ENCODE measurements at places on chromosomes 1 and 21.

DNA sequence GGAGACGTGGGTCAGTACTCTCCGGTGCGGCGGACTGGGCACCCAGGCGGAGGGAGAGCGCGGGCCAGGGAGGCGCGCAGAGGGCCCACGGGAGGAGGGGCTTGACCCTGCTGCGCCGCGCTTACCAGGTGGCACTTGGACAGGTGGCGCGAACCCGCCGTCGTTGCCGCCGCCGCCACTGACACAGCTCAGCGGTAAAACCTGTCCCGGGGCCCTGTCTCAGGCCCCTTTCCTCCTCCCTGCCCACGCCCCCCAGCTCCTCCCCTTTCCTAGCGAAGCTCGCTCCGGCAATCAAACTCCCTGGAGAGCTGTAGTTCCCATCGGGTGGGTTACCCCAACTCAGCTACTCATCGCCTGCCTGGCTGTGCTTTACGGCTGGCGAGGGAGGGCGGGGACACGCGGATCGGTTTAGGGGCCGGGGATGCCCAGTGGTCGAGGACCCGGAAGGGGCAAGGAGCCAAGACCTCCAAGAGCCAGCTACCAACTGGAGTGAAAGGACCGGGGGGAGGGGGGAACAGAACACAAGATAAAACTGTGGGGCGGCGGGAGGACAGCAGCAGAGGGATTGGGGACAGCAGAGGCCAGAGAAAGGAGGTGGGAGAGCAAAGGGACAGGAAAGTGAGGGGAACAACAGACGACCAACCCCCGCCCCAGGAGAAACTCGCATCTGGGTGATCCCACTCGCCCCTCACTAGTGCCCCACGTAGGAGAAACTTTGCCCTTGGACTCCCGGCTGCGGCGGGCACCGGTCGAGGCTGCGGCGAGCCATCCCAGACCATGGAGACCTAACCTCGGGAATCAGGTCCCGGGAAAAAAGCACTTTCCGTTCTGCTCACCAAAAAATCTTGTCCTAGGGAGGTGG lies 2.9 kb downstream of the GFI1 start:
- DNase-seq, result peak; percentile 20

DNA sequence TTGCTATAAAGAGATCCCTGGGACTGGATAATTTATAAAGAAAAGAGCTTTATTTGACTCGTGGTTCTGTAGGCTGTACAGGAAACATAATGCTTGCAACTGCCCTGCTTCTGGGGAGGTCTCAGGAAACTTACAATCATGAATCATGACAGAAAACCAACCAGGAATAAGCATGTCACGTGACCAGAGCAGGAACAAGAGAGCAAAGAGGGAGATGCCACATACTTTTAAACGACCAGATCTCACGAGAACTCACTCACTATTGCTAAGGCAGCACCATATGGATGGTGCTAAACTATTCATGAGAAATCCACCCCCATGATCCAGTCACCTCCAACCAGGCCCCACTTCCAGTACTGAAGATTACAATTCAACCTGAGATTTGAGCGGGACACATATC lies 49.8 kb upstream of the RCC1 start:
- DNase-seq, result no peak

DNA sequence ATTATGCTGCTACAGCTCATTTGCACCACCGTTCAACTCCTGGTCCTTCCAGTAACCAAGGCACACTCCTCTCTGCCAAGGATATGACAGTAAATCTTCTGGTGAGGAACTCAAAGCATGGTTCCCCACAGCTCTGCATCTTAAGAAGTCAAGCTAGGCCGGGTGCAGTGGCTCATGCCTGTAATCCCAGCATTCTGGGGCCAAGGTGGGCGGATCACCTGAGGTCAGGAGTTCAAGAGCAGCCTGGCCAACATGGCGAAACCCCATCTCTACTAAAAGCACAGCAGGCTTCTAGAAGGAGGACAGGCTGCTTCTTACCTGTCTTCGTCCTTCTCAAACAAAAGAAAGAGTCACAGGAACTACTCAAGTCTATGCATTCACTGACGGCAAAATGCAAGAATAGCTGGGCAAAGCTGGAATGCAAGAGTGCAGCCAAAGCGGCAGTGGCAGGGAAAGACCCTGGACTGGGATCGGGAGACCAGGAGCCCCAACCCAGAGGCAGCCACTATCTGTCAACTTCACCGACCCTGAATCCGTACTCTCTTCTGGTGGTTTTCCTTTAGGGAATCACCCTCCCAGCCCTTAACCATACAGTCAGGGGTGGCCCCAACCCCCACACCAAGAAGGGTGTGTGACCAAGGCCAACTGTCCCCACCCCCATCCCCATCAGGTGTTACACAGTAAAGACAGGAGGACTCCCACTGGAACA lies 75.5 kb downstream of the NPHP4 start:
- DNase-seq, result no peak

DNA sequence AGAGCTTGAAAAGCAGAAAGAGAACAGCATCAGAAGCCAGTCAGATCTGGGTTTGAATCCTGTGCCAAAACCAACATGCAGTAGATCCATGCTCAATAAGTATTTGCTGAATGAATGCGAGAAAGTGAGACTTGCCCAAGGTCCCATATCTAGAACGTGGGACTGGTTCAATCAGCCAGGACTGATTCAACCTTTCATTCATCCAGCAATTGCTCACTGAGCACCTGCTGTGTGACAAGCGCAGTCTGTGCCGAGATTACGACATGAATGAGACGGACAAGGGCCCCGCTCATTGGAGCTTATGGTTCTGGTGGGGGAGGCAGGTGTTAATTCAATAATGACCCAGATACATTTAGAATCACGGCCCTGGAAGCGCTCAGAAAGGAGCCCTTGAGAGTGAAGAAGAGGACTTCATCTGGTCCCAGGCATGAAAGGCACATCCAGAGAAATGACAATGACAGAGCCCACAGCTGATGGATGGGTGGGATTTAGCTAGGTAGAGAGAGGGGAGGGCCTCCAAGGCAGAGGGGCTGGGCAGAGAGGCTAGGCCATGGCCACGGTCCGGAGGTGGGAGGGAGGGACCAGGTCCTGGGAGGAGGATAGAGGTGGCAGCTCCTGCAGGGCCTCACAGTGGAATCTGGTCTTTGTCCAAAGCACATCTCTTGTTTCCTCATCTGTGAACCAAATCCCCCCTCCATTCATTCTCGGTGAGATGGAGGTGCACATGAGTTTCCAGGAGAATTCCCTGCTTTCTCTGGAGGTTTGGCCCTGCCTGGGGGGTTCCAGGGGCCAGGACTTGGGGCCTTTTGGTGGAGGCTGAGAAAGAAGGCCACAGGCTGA lies 4.2 kb upstream of the FAM131C start:
- no peak for DNase-seq

- DNase-seq, result no peak
Observed at GRCh38 chr1:46615735-46616134, 876 bp downstream of the MOB3C start.

DNA sequence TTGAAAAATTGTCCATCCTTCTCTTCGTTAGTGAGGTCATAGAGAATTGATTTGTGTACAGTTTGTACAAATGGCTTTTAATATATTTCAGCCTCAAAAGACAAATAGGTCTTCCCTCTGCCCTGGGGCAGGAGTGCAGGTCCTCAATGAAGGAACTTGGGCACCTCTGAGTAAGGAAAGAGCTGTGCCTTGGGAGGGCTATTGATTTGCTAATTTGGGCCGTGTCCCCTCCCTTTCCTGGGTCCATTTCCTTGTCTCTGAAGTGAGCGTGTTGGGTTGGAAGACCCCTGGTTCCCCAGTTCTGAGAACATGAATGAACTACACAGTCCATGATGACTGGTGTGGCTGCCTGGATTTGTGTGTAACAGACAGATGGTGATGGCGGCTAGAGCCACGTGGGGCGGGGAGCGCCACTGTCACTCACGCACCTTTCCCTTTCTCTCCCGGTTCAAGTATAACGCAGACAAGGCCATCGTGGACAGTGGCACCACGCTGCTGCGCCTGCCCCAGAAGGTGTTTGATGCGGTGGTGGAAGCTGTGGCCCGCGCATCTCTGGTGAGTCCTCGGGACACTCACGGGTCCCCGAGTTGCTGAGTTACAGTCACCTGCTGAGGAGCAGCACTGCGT lies 71.0 kb upstream of the FAM3B start:
- DNase-seq, result no peak

GRCh38 chr21:42841156-42841915 lies 38.0 kb downstream of the WDR4 start:
- no peak for DNase-seq

DNA sequence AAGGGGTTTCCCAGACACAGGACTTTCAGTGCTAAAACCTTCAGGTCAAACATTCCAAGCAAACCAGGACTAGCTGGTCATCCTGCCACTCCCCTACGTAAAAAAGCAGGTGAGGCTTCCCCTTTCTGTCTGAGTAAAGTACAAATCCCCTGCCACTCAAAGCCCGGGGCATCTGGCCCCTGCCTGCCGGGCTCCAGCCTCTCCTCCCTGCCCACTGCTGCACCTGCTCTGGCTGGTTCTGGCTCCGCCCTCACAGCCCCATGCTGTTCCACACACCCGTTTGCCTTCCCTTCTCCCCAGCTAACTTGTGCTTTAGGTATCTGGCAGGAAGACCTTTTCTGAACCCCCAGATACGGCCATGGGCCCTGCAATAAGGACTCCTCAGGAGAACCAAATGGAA lies 23.3 kb upstream of the S100A7 start:
- DNase-seq, result no peak

- no peak for DNase-seq
Observed at GRCh38 chr1:223341121-223341520, 22.9 kb downstream of the SUSD4 start.

GRCh38 chr1:43061757-43062156 lies 103.1 kb upstream of the SLC2A1 start:
- DNase-seq, result no peak

DNA sequence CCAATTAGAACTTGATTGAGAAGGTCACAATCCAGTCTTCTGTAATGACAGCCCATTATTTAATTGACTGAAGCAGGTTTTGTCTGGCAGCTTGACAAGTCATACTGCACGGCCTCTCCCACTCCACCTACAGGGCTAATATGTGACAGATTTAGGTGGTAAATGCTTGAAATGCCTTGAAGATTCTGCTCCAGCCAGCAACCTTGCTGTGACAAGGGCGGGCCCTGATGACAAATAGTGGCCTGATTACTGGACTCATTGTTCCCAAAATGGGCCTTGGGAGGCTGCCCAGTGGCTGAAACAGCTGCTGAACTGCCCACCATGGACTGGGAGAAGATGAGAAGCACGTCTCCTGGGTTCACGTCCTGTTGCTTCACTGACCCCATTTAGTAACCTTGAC lies 30.0 kb upstream of the CRNN start:
- no peak for DNase-seq
